ENCODE measurements at places on chromosomes 7 and 10. TPM values are rescaled to one million over a fixed set of nuclear protein-coding genes. Genes with fewer than 3 reads are reported as not detected.

DNA sequence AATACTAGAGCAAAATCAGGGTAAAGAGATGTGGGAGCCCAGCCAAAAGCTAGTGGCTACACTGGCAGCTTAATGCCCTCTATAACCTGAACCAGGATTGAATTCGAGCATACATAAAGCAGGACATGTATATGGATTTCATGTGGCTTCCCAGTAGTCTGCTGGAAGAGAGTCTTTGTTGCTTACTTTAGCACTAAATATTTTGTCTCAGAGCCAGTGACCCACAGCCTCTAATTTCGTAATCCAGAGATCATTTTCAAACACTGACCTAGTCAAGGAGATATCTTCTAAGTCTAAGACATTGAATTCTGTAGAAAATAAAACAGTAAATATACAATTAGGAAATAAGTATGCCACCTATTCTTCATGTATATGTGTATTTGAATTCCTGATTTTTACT is 64.2 kb upstream of the GNAI1 start:
- DNase-seq: no peak

DNA sequence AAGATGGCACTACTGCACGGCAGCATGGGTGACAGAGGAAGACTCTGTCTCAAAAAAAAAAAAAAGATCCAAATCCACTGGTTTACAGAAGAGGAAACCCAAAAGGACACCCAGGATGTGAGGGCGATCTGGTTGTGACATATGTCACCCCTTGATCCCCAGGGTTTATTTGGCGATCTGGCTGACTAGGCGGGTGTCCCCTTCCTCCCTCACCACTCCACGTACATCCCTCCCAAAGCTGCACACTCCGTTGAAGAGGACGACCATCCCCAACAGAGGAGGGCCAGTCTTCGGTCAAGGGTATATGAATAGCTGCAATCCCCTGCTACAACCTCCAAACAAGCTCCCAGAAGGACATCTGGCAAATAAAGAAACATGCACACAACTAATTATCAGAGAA is 111.6 kb downstream of the HTR5A start:
- DNase-seq: no peak

GPR37 gene
- polyA plus RNA-seq: 1.1 TPM

GNAT3 gene
- polyA plus RNA-seq: not detected

- DNase-seq: no peak
Observed at GRCh38 chr7:35818513-35818912, 17.7 kb downstream of the SEPTIN7 start.

- DNase-seq: no peak
Observed at GRCh38 chr7:76202666-76203030, 952 bp downstream of the SRRM3 start.

DNA sequence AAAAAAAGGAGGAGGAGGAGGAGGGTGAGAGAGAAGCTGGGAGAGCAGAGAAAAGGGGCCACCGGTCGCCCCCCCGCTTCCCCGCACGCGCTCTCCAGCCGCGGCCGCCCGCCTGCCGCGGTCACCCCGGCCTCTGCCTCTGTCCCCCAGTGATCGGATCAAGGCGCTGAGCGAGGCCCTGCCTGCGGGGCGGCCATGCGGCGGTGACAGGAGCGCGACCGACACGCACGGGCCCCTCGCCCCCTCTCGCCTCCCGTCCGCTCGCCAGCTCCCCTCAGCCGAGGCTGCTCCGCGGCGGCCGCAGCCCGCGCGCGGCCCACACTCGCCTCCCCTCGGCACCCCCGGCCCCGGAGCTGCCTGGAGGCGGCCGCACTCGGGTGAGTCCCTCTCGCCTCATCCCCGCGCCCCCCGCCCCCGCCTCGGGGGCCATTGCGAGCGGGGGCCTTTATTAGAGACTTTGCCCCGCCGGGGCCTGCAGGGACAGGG is at the start of gene GTF2I:
TSS of gene GTF2I (plus strand) at position 27 of the 486 bp plus-strand sequence. CDS start 31,411 bp downstream, outside the sequence.
- DNase-seq: no peak

GRCh38 chr7:20246236-20246635 is 29.1 kb upstream of the MACC1 start:
- no peak for DNase-seq

GRCh38 chr7:8070451-8071180 is 102.0 kb downstream of the GLCCI1 start:
- no peak for DNase-seq

- no peak for DNase-seq
Observed at GRCh38 chr10:30166929-30167328, 107.5 kb upstream of the JCAD start.

OR2A1 gene
- 1.2 TPM for polyA plus RNA-seq

ZNF467 gene
- polyA plus RNA-seq: 36.9 TPM

DNA sequence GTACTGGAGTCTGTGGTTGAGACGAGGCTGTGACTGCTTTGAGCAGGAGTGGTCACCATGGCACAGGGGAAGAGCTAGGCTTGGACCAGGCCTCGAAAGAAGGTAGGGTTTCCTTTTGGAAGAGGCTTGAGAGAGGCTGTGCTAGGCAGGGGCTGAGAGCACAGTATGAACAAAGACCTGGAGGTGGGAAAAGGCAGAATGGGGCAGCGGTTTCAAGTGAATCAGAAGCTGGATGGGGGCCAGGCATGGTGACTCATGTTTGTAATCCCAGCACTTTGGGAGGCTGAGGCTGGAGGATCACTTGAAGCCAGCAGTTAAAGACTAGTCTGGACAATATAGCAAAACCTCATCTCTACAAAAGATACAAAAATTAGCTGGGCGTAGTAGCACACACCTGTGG is 65.9 kb downstream of the CLIP2 start:
- no peak for DNase-seq

GRCh38 chr10:33178026-33178755 is 156.3 kb downstream of the NRP1 start:
- DNase-seq: no peak

- DNase-seq: no peak
Observed at GRCh38 chr10:82210331-82210730, 335.3 kb downstream of the NRG3 start.

DNA sequence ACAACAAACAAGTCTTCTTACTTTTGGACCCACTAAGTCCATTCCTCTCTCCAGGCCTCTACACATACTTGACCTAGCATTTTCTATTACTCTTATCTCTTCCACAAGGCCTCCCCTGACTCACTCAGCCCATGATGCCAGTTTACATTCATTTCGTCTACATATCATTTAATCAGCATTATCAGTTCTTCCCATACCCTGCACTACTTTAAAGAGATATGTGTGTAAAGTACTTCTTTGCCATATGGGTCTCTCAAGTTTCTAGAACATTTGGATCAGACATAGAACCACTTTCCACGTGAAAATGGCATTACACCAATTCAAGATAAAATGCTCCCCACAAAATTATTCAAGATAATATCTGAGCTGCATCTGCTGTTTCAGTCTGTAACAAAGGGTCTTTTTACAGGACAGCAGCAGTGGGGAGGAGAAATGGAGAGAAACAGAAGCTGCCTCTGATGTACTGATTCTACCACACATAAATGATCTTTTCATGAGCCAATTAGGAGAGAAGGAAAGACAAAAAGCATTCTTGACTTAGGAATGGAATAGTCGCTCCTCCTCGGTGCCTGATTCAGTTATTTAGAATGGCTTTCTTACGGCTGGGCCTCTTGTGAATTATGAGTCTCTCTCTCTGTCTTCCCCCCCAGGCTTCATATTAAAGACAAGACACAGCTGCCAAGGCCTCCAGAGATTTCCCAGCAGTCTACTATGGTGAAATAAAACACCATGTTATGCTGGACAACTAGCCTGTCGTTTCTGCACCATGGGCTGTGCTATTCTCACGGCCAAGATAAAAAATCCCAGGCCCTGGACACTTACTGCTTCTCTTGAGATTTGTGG is 46.9 kb upstream of the SEPTIN7 start:
- peak; percentile 87 for DNase-seq

DNA sequence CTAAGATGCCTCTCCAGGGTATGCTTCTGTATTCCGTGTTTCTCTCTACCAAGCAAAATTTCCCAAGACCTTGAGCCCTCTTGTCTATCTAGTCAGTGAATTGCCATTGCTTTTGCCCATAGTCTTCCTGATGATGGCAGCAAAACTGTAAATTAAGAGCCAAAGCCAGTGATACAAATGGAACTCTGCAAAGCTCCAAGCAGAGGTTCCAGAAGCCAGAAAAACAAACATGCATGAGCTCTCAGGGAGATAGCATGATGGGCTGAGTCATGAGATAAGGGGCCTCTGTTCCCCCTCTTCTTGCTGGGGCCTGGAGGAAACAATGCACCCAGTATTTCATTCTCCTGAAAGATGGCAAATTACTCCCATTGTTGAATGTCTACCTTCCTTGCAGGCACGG is 24.7 kb downstream of the LSMEM1 start:
- no peak for DNase-seq

PDK4 gene
- polyA plus RNA-seq: 15.4 TPM

DNA sequence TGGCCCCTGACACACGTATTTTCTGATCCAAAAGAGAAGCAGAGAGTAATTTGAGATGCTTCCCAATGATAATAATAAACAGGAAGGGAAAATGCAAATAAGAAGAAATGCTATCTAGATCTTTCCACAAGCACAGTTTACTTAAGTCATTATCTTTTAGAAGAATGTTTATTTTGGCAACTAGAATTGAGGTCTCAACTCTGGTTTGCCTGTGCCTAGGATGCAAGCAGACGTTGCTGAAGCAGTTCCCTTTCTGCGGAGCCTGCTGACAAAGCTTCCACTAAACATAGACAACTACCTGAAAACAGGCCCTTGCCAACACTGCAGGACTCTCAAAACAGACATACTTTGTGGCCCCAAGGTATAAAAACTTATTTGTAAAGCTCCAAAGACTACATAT is 315.8 kb upstream of the POM121L12 start:
- no peak for DNase-seq

GRCh38 chr10:49176310-49177268 is 11.6 kb downstream of the TMEM273 start:
- DNase-seq: no peak

TLL2 gene
- polyA plus RNA-seq: 1.1 TPM

LOXL4 gene
- 4.0 TPM for polyA plus RNA-seq

RHBDD2 gene
- 63.3 TPM for polyA plus RNA-seq

DNA sequence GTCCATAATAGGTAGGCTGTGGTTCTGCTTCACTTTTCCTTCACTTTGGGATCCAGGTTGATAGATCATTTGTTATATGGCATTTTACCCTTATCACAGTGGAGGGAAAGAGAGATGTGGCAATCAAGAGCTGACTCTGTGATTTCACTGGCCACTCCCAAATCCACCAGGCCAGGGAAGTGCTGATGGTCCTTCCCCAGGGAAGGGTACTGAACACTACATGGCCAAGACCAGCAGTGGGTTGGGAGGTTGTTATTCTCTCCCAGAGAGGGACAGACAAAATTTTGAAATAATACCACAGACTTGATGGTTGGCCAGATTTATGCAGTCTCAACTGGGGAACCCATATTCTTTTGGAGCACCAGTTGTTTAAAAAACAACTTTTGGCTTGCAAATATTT is 102.5 kb downstream of the SND1 start:
- no peak for DNase-seq

- DNase-seq: no peak
Observed at GRCh38 chr7:113622796-113623195, 296.0 kb downstream of the PPP1R3A start.

DNA sequence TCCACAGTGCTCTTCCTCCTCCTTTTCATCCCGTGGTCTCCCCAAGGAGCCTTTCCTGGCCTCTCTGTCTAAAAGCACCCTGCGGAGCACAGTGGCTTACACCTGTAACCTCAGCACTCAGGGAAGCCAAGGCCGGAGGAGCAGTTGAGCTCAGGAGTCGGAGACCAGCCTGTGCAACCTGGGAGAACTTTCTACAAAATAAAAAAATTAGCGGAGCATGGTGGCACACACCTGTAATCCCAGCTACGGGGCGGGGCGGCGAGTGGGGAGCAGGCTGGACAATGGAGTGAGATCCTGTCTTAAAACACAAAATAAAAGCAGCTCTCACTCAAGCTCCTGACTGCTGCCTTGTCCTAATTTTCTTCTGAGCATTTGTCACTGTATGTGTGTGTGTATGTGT is 1.4 kb upstream of the COBL start:
- DNase-seq: no peak

- no peak for DNase-seq
Observed at GRCh38 chr10:63201118-63201517, 68.0 kb downstream of the NRBF2 start.

DNA sequence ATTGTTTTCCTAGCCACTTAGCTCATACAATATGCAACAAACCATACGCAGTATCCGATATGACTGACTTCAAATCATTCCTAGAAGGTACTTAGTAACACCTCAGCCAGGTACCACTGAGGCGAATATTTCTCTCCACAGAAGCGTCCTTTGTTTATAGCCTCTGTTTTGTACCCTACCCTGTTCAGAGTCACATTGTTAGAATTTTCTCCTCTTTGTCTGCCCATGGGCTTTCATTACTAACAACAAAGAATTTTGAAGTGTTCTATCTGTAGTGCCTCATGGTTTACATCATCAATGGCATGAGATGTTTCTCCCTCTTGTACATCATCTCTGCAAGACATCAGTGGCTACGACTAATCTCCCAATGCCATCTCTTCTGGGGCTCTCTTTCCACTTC is 212.4 kb upstream of the GLI3 start:
- no peak for DNase-seq

ASB10 gene
- 0.04 TPM for polyA plus RNA-seq

- DNase-seq: no peak
Observed at GRCh38 chr7:98753989-98754479, 115.8 kb downstream of the TMEM130 start.

DNA sequence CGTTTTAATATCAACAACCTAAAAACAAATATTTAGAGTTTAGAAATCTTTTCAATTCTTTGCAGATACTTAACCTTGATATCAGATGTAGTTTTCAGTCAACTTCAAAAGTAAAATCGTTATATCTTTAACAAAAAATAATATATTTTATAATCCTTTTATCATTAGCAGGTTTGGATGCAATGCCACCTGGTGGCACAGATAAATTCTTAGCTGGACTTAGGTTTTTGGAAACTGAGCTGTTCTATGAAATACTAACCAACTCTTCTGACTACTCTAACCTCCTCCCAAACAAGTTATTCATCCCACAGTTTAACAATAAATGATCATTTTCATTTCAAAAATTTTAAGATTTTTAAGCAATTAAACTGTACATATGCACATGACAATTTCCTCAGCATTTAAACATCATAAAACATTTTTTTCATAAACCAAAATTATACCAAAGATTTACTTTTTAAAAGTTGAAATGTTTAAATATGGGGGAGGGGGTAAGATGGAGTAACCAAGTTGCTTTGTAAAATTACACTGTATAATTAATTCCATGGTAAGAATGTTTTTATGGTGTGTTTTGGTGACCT is 56.9 kb downstream of the HIBADH start:
- DNase-seq: peak; percentile 35

DNA sequence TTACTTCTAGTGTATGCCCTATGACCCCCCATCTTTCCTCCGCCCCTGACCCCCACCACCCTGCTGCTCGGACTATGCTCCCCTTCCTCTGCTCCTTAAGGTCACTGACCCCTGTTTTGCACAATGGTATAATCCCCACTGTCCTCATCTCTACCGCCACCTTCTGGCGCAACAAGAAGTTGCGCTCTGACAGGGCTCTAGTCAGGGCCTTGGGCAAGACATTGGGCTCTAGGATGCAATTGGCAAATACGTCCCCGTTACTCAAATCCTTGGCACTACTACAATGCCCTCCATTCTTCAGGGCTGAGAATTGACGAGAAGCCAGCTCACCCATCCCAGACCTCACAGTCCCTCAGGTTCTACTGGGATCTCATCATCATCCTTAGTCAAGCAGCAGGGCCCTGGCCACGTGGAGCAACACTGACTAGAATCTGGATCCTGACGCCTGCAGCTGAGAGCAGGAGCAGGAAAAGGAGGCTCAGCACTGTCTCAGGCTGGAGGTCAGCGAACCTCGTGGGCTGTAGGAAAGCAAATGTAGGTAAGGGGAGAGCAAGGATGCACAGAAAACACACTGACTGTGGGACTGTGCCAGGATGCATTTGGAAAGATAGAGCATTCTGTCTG is 10.6 kb downstream of the LRIT2 start:
- no peak for DNase-seq

MYL10 gene
- polyA plus RNA-seq: 0.30 TPM
